ENCODE measurements at places on chromosomes 4 and X. TPM values are rescaled to one million over a fixed set of nuclear protein-coding genes. Genes with fewer than 3 reads are reported as not detected.

The NKX6-1 gene
- 0.09 TPM for total RNA-seq

The BANK1 gene
- 1.1 TPM for total RNA-seq

The GDI1 gene
- total RNA-seq = 111 TPM

The GRIA3 gene
- total RNA-seq = 2.4 TPM

The TSPAN7 gene
- 3.5 TPM for total RNA-seq

The TMEM31 gene
- total RNA-seq = 0.55 TPM

The TRAM1L1 gene
- total RNA-seq = 0.79 TPM

The NUDT11 gene
- total RNA-seq = 23.6 TPM

The CFP gene
- total RNA-seq = 2.8 TPM

The GPR173 gene
- 4.5 TPM for total RNA-seq

The MAGEA4 gene
- total RNA-seq = 0.68 TPM

The TMEM271 gene
- total RNA-seq = not detected
